ENCODE measurements at places on chromosomes 1 and 21.

GRCh38 chr1:240308096-240308495, 216.4 kb downstream of the FMN2 start:
- DNase-seq, result no peak

DNA sequence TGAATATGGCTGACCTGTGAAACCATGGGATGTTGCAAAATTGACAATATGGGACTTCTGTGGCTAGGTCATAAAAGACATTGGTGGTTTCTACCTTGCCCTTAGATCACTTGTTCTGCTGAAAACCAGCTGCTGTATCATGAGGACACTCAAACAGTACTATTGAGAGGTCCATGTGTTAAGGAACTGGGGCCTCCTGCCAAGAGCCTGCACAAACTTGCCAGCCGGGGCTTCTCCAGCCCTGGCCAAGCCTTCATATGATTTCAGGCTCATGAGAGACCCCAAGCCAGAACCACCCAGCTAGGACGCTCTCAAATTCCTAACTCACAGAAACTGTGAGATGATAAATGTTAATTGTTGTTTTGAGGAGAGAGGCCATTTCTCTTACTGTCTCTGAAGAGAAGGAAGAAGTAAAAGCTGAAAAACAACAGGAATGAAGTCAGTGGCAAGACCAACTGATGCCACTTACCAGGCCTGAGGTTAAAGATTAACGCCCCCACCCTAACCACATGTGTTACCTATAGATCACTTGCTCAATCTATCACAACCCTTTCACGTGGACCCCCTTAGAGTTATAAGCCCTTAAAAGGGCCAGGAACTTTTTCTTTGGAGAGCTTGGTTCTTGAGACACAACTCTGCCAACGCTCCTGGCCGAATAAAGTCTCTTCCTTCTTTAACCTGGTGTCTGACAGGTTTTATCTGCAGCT, 3.9 kb upstream of the PITHD1 start:
- no peak for DNase-seq

DNA sequence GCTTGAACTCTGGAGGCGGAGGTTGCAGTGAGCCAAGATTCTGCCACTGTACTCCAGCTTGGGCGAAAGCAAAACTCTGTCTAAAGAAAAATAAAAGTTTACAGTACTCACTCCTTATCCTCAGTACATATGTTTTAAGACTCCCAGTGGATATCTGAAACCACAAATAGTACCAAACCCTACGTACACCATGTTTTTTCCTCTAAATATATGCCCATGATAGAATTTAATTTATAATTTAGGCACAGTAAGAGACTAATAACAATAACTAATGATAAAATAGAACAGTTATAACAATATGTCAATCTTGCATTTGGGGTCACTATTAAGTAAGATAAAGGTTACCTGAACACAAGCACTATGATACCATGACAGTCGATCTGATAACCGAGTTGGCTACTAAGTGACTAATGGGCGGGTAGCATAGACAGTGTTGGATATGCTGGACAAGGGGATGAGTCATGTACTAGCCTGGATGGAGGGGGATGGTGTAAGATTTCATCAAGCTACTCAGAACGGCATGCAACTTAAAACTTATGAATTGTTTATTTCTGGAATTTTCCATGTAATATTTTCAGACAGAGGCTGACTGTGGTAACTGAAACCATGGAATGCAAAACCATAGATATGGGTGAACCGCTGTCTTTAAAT, 43.7 kb downstream of the ST7L start:
- no peak for DNase-seq

DNA sequence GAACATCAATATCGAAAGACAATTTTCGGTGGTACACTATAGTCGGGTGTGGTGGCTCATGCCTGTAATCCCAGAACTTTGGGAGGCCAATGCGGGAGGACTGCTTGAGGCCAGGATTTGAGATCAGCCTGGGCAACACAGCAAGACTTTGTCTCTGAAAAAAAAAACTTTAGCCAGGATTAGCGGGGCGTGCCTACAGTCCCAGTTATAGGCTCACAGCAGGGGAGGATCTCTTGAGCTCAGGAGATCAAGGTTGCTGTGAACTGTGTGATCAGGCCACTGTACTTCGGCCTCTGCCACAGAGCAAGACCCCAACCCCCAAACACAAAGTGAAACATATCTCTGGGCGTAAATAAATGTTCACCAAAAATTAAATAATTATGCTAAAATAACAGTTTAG, 1.6 kb downstream of the TADA1 start:
- no peak for DNase-seq

GRCh38 chr1:206963119-206963712, 7.0 kb downstream of the FCAMR start:
- DNase-seq, result no peak

DNA sequence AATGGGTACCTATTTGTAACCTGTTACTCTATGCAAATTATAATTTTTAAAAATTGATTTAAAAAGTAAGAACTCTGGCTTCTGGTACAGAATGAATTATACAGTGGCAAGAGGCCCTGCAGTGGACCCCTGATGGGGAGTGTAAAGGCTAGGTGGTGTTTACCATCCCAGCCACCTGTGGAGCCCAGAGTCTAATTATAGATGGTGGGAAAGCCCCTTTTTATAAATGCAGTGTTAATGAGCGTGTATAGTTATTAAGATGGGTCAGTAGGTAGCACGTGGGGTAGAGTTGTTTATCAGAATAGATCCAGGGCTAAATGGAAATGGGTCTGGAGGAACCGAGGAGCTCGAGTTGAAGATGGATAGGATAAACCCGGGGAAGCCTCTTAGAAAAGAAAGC, 13.9 kb upstream of the PRELP start:
- no peak for DNase-seq

DNA sequence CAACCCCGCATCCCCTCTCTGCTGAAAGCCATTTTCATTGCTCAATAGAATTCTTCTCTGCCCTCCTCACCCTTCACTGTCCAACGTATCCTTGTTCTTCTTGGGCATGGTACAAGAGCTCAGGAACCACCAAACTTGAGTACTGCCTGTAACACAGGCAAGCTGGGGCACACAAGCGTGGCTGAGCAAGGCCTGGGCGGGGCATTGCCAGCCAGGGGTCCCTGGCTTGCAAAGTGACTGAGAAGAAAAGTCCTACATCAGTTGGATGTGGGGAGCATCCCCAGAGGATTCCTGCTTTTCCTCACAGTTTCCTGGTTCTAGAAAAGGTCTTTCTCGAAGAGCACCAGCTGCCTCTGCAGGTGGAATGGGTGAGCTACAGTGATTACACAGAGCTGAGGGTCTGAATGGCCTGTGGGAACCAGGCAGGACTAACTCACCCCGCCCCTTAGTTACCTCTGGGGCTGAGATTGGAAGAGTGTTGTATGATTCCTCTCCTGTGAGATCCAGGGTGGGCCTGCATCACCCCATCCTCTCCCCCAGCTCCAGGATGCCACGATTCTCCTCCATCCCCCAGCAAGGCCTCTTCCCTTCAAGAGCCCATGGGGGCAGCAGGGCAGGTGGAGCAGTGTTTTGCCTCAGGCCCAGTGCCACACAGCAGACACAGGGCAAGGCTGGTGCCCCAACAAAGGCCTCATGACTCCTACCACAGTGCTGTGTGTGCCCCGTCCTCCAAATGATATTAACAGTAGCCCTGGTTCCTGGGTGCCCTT, 121.9 kb downstream of the MATN1 start:
- no peak for DNase-seq

DNA sequence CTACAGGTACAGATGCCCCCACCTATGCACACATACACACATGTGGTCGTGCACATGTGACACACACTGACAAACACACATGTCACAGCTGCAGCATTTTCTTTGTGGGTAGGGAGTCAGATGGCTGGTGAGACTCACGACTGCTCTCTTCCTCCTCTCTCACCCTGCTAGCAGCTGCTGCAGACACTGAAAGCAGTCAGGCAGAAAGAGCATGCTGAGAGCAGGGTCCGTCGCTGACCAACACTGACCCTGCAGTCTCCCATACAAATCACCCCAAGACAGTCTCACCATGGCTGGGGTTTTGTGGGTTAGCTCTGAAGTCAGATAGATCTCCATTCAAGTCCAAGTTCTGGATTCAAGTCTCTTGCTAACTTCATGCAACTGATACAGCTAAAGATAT, 188.3 kb downstream of the ASTN1 start:
- DNase-seq, result no peak

DNA sequence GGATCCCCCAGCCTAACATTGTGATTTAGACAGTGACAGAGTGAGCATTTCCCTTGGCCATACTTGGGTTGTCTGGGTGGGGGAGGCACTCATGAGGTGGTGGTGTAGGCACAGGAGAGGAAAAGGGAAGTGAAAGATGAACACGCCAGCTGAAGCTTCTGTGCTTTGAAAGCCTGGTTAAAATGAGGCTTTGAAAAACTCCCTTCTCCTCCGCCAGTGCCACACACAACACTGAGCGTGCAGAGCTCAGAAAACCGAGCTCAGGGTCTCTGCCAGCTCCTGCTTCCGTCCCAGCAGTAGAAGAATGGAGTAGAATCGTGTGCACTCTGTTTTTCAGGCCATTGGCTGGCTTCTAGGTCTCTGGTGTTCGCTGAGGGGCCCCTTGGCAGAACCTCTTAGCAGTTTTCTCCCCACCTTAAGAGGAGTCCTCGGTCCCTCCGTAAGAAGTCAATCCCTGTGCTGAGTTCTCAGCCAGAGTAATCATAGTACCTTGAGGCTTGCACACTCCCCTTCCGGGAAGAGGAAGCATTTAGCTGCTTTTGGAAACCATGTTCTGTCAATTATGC, 12.9 kb downstream of the PLEKHM2 start:
- no peak for DNase-seq

- DNase-seq, result no peak
Measured at GRCh38 chr1:198943484-198944187, 304.8 kb downstream of the PTPRC start.

GRCh38 chr1:5503556-5504363, 488.5 kb downstream of the NPHP4 start:
- no peak for DNase-seq

- no peak for DNase-seq
Measured at GRCh38 chr1:192852001-192852947, 43.4 kb downstream of the RGS2 start.

DNA sequence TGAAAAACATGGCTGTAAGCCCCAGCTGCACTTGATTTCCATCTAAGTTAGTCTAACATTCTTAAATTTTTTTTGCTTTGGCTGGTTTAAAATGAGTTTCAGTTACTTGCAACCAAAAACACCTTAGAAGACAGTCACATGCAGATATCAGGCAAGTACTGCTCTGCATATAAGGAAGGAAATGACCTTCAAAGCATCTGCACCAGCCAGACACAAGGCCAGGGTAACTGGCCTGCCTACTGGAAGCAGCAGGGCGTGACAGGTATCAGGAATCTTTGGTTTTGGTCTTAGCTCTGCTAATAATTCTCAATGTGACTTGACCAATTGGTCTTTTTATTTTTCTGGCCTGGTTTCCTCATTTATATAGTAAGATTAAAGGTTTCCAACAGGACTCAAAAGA, 33.5 kb downstream of the SCYL3 start:
- no peak for DNase-seq

DNA sequence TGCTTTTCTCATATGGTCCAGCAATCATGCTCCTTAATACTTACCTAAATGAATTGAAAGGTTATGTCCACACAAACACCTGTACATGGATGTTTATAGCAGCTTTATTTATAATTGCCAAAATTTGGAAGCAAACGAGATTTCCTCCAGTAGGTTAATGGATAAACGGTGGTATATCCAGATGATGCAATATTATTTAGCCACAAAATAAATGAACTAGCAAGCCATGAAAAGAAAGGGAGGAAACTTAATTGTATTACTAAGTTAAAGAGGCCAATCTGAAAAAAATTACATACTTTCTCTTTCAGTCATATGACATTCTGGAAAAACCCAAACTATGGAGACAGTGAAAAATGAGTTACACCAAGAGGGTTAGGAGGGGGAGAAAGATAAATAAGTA, 76.3 kb upstream of the LRRC7 start:
- DNase-seq, result no peak

DNA sequence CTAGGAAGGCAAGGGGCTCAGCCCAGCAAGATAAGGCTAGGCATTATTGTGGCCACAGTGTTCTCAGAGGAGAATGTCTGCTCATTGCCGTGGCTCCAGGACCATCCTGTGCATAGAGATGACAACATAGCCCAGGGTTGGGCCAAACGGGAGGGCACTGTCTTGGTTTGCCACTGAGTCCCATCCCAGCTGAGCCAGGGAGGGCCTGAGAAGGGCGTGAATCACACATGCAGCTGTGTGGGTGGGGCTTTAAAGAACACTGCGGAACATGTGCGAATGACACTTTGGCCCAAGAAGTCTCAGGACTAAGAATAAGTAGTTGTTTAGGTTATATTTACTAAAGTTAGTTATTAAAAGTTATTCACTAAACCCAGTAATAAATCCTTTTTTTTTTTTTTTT, 18.5 kb downstream of the CHAF1B start:
- DNase-seq, result no peak

- DNase-seq, result no peak
Measured at GRCh38 chr1:199585392-199585791, 442.1 kb upstream of the NR5A2 start.

DNA sequence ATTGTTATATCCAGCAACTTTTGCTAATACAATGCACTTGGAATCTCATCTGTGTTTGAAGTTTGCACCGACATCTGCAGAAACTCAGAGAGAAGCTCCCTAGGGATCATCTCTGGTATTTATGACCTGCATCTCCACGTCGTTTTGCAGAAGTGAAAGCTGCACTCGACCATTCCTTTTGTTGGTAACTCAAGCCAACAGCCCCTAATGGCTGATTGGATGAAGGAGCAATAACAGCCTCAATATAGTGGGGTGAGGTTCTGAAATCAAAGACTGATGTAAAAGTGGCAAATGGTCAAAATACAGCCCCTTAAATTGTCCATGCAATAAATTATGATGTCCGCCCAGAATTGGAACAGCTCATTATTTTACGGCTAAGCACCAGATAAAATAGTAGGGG, 344.2 kb upstream of the KAZN start:
- no peak for DNase-seq

- DNase-seq, result no peak
Measured at GRCh38 chr1:20483833-20484518, 2.0 kb downstream of the CAMK2N1 start.

- no peak for DNase-seq
Measured at GRCh38 chr1:205942631-205943159, 561 bp downstream of the SLC26A9 start.

DNA sequence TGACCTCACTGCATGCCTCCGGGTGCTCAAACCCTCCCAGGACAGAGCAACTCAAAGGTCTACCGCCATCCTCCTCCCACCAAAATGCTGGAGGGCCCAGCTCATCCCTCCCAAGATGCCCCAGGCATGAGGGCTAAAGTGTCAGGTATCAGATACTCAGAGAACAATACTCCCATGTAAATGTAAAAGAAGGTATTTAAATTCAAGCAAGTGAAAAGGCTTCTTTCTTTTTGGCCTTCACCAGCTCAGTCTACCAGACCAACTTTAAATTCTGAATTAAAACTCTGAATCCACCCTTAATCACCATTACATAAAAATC, 3.0 kb downstream of the PARP1 start:
- no peak for DNase-seq

- DNase-seq, result no peak
Measured at GRCh38 chr1:84876353-84876752, 16.7 kb downstream of the LPAR3 start.

DNA sequence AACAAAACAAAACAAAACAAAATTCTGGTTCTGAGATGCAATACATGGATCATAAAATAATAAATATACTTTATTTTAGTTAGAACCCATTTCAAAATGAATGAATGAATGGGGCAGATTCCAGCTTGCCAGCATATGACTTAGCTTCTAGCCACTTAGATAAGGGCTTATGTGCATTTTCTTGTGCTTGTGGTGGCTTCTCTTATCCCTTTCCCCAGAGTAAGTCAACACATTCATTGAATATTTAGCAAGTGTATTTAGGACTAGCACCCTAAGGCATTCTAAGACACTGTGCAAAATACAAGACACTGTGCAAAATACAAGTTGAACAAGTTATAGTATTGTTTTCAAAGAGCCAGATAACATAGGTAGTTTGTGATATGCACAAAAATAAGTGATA, 4.7 kb downstream of the ADIPOR1 start:
- no peak for DNase-seq
